CD8-positive, alpha-beta memory T cell (primary cell): ENCODE measurements at places on chromosomes 7 and 10.
A peak's percentile ranks its signal among the peaks of the same experiment; 100 is the strongest.

DNA sequence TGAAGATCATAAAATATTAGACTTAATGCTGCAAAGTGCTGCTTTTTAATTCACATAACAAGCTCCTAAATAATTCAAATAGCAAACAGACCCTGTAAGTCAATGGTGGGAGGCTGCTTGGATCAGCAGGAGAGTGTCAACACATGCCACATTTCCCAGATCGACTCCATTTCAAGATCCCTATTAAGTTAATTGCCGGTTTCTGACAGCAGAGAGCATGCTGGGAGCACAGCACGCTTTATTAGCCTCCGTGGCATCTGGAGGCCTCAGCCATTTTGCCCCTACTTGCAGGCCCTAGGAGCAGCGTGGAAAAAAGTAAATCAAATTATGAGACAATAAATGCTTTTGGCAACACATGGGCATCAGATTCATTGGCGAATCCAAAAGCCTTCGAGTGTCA lies 201.0 kb downstream of the EMX2 start:
- DNase-seq, result no peak

DNA sequence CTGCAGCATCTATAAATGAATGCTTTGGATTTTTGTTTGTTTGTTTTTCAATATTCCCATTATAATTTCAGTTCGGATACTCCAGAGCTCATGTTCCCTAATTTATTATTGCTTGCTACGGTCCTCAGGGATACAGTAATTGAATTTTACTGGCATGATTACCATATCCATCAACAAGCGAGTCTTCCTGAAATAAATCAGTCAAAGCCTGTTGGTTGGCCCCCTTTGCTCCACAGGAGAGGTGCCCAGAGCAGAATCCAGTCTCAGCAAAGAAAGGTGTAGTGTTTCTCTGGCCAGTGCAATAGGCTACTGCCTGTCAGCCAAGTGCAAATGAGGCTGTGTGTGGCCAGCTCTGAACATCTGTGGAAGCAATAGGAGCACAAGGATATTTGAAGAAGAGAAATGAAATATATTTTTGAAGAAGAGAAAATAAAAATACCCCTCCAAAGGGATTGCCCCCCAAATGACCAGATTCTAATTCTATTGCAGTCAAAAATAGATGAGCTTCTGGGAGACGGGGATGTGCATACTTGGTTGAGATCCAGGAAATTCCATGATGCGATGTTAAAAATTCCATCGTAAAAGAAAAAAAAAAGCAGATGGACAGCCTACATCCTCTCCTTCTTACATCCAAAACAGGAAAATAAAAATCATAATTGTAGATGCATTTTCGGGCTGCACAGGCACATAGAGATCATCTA lies 18.1 kb downstream of the TRIL start:
- DNase-seq, result no peak

GRCh38 chr10:43491855-43492254 lies 54.9 kb downstream of the ZNF487 start:
- DNase-seq, result no peak

- no peak for DNase-seq
Observed at GRCh38 chr7:92953657-92954056, 117.3 kb upstream of the CDK6 start.

DNA sequence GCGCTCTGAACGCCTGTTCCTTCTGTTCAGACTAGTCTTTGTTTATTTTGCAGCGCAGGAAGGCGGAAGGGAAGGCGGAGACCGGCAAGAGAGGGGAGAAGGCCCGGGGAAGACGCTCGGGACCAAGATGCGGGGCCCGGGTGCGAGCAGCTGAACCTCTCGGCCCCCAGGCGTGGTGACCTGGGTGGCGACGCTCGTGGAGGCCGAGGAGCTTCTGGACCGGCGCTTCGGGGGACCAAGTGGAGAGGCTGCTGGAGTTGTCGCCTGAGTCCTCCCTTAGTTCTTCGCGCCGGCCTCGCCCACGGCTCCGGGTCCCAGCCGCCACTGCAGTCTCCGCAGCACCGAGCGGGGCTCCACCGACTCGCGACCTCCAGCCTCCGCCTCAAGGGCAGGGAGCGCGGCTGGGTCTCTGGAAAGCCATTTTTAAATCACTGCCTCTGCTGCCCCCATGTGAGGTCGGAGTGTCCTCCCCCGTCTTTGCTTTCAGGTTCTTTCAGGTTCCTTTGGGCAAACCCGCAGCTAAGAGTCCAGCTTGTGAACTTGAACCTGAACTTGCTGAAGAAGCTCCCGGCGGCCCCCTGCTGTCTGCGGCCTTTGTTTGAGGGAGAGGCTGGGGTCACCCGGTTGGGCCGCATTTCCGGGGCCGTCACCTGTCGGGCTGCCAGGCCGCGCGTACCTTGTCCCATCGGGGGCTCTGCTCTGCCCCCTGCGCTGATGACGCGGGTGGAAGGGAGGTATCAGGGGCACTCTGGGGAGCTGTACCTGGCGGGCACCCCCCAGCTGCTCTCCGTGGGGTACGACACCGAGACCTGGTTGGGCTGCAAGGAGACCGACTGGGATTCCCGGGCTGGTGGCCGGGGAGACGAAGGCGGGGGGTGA lies 136.0 kb downstream of the KIF20B start:
- peak; percentile 61 for DNase-seq

DNA sequence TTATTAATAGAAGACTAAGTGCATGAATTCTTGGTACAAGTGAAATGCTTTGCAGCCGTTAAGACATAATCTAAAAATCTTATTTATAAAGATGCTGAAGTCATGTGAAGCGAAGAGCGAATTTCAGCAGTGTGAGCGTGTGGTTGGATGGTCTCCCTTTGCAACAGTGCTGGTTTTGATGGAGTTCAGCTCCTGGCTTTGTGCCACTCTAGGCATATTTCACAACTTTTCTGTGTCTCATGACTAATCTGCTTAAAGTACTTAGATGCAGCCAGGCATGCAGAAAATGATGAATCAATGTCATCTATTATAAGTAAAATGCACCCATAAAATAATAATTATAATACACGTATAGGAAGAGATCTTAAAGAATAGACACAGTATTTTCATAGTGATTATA lies 107.2 kb upstream of the TCERG1L start:
- no peak for DNase-seq

- no peak for DNase-seq
Observed at GRCh38 chr7:78765943-78766729, 687.3 kb downstream of the MAGI2 start.

DNA sequence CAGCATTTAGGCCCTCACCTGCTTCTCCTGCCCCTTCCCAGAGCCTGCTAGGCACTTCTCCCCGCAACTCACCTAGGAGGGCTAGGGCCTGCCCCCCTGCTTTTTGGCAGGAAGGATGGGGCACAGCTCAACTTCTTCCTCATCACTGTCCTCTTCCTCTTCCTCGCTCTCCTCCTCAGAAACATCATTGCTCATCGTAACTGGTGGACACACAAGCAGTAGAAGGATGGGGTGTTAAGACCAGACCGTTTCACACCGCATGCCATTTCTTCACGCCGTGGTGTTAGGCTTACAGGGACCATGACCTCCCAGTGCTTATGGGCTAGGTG lies 1.6 kb downstream of the NPM3 start:
- DNase-seq, result no peak

DNA sequence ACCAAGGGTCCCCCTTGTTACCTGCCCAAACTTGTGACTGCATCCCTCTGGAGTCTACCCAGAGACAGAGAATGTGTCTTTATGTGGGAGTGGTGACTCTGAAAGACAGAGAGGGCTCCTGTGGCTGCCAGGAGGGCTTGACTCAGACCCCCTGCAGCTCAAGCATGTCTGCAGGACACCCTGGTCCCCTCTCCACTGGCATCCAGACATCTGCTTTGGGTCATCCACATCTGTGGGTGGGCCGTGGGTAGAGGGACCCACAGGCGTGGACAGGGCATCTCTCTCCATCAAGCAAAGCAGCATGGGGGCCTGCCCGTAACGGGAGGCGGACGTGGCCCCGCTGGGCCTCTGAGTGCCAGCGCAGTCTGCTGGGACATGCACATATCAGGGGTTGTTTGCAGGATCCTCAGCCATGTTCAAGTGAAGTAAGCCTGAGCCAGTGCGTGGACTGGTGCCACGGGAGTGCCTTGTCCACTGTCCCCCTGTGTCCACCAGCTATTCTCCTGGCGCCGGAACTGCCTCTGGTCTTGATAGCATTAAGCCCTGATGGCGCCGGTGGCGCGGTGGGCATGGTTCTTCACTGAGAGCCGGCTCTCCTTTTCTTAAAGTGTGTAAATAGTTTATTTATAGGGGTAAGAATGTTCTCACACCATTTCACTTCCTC lies 19.4 kb upstream of the SH2D4B start:
- DNase-seq, result no peak

- no peak for DNase-seq
Observed at GRCh38 chr10:80373502-80373901, 16.9 kb downstream of the DYDC2 start.

- no peak for DNase-seq
Observed at GRCh38 chr7:1977876-1978441, 254.8 kb downstream of the MAD1L1 start.

DNA sequence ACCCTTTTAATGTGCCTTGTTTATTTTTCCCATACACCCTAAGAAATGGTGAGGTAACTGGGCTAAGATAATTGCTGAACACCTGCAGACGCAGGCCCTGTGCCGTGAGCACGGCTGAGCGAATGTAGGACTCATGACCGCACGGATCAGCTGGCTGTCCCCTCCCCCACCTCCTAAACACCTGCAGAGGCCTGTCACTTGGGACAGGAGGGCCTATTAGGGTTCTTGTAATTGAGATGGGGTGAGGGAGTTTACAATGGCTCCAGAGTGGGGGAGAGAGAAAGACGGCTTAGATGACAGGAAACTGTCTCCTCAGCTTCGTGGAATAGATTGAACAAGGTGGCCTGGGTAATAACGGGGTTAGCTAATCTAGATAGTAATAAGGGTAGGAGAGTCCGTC lies 291.7 kb upstream of the HABP2 start:
- no peak for DNase-seq

GRCh38 chr7:97381815-97382554 lies 264.5 kb downstream of the SDHAF3 start:
- DNase-seq, result no peak

- DNase-seq, result no peak
Observed at GRCh38 chr10:132186488-132187429, at the start of gene DPYSL4. DPYSL4 (plus strand) TSS chr10:132186948; CDS start chr10:132187064, 116 bp downstream.

- no peak for DNase-seq
Observed at GRCh38 chr7:113093561-113093960, 6.9 kb upstream of the GPR85 start.
